ENCODE measurements at places on chromosomes 7 and 10. TPM values are rescaled to one million over a fixed set of nuclear protein-coding genes. Genes with fewer than 3 reads are reported as not detected.
A peak's percentile ranks its signal among the peaks of the same experiment; 100 is the strongest.

DNA sequence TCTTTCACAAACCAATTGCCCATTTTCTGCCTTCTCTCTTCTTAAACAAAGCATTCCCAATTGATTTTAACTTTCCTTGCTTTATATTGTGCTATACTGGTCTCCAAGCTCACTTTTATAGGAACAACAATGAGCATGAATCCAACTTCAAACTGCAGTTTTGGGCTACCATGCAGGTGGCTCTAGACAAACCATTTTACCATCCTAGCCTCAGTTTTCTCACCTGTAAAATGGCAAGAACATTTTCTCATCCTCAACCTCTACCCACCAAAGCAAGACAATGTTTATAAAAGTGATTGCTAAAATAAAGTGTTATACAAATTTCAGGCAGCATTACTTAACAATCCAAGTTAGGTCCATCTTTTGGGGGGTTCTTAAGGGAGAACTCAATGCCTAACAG lies 66.8 kb upstream of the ASAH2 start:
- DNase-seq: no peak

ACTL6B gene
- not detected for total RNA-seq

FAM25C gene
- total RNA-seq: not detected

CYP3A4 gene
- not detected for total RNA-seq

FOXK1 gene
- 16.8 TPM for total RNA-seq

- no peak for DNase-seq
Measured at GRCh38 chr7:54544527-54545240, 2.5 kb downstream of the VSTM2A start.

DNA sequence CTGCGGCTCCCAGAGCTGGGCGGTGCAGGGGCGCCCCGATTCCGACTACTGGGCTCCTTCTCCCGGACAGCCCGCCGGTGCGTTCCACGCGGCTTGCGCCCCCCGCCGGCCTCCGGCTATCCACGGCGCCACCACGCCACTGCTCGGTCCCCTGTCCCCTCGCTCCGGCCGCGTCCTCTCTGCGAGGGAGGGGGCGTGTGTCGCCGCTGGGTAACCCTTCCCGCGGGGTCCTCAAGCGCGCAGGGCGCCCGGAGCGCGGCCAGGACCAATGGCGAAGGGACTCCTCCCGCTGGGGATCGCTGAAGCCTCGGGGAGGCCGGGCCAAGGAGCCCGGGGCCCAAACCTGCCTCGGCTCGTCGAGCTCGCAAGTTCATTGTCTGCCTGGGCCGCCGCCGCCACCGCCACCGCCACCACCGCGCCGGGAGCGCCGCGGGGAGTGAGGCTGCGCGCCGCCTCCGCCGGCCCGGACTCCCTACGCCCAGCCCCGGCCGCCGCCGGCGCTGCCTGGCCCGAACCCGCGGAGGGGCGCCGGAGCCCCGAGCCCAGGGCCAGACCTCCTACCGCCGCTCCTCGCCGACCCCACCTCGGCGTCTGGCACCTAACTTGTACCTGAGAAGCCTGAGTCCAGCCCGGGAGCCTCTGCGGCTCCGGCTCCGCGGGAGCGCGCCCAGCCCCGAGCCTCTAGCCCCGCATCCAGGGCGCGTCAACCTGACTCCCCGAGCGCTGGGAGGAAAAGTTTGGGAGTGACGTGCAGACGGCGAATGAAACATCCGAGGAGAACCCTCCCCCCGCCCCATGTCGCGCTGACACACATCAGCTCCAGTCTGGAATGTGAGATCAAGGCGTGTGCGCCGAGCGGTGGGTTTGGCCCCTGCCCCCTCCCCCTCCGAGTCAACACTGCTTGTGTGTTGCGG lies at the start of gene CHST15:
CHST15 (minus strand) TSS at position 739 of the 914 bp plus-strand sequence. CDS start 47,386 bp downstream, outside the sequence.
- no peak for DNase-seq

CLCN1 gene
- not detected for total RNA-seq

GRCh38 chr7:25260862-25261494 lies 32.7 kb upstream of the NPVF start:
- no peak for DNase-seq

DNA sequence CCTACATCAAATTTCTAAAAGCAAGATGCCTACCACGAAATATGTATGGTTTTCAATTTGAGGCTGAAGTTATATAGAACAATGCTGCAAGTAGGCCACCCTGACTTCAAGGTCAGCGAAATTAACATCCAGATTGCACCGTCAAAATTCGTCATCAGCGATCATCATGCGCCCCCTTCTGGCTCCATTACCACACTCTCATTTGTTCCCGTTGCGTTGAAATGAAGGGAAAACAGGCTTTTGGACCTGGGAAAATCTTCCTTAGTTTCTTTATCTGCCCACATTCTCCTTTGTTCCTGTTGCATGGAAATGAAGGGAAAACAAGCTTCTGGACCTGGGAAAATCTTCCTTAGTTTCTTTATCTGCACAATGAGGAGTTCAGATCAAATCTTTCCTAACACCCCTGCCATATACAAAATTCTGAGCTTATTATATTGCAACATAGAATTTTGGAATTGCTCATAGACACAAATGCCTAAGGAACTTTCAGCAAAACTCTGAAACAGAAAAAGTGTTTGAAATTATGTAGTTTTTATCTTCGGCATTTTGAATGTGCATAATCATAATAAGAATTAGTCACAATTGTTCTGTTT lies 98.2 kb upstream of the PRKCQ start:
- no peak for DNase-seq

GRCh38 chr7:98223351-98223897 lies 12.2 kb downstream of the BHLHA15 start:
- peak; percentile 28 for DNase-seq

DNA sequence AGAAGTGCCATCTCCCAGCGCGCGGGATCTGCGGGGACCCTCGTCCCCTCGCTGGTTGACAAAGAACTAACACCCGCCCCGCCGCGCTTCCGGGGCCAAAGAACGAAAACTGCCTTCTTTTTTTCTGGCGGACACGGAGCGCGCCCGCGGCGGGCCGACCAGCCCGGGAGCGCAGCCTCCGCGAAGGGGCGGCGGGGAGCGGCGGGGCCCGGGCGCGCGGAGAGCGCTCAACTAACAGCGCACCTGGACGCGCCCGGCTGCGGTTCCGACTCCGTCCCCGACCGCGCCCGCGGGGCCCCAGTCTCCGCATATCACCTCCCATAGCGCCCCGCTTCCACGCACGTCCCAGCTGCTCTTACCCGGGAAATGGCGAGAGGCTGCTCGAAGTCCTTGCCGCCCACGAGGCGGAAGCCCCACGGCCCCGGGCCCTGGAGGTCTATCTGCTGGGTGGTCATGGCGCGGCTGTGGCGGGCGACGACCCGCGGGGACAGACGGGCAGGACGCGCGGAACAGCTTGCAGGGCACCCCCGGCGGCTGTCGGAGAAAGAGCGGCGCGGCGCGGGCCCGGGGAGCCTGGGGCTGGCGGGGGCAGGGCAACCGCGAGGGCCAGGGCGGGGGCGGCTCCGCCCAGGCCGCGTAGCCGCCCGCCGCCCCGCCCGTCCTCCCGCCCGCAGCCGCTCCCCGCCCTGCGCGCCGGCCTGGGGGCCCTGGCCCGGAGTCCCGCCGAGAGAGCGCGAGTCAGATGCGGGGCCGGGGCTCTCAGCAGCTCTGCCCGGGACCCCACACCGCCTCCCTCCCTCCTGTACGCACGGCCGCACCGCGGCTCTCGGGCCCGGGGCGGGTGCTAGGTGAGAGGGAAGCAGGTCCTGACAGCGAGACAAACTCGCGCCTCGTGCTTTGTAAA lies at the start of gene PDLIM1:
PDLIM1 (minus strand) TSS at position 543 of the 904 bp plus-strand sequence; CDS start at position 455, 88 bp downstream.
- peak; percentile 89 for DNase-seq

KIAA1217 gene
- total RNA-seq: 45.0 TPM

IRF5 gene
- 3.3 TPM for total RNA-seq

DNA sequence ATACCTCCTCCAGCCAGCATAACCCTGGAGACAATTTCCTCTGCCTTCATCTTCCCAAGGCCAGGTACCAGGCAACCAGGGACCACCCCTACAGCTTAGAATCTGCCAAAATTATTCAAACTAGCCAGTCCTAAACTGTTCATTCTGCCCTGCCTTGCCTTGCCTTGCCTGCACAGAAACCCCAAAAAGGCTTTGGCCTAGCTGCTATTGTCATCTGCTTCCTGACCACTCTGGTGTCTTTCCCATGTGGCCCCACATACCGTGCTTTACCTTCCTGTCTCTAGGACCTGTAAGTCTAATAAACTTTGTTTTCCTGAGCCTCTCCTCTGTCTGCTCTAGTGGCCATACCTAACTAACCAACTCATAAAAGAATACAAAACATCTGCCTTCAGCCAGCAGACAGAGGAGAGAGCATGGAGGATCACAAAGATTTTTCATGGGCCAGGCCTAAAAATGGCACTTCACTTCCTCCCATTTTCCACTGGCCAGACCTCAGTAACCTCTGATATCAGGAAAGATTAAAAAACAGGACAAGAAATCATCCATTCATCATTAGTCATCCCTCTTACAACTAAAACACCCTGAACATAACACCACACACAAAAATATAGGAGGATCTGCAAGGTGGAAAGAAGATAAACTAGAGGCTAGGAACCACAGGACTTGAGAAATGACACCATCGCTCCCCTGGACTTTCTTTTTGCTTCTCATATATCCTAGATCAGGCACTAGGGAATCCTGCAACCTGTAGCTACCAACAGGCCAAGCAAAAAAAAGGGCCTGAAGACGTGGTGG lies 51.5 kb downstream of the IMMP2L start:
- DNase-seq: no peak

PTTG1IP2 gene
- total RNA-seq: not detected

TRPV6 gene
- total RNA-seq: not detected

CYREN gene
- 22.5 TPM for total RNA-seq

DNA sequence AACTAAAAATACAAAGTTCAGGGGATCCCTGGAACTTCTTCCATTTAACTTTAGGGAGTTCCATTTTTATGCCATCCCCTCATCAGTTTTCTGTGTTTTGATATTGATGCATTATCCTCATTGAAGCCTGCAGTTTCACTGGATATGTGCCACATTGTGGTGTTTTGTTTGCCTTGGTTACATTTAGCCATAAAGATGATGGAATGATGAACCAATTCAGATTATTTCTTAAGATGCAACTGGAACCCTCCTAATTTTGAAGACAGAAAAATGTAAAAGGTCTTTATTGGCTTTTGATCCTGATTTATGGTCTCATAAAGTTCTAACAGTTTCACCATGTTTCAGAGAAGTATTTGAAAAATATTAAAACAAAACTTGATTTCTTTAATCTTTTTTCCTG lies 314.2 kb upstream of the KLF6 start:
- DNase-seq: no peak

ADRA2A gene
- total RNA-seq: 1.0 TPM

- DNase-seq: no peak
Measured at GRCh38 chr10:84581976-84582375, 253.6 kb downstream of the CCSER2 start.

GRCh38 chr10:22466763-22467334 lies 121.6 kb downstream of the SPAG6 start:
- DNase-seq: no peak
